ENCODE measurements at places on chromosomes 12 and 14.

- no peak for DNase-seq
Observed at GRCh38 chr14:97253756-97254155, 456.6 kb downstream of the VRK1 start.

- no peak for DNase-seq
Observed at GRCh38 chr14:105365681-105366080, 32.7 kb upstream of the TEX22 start.

- no peak for DNase-seq
Observed at GRCh38 chr14:24063263-24063836, 8.0 kb upstream of the CPNE6 start.

DNA sequence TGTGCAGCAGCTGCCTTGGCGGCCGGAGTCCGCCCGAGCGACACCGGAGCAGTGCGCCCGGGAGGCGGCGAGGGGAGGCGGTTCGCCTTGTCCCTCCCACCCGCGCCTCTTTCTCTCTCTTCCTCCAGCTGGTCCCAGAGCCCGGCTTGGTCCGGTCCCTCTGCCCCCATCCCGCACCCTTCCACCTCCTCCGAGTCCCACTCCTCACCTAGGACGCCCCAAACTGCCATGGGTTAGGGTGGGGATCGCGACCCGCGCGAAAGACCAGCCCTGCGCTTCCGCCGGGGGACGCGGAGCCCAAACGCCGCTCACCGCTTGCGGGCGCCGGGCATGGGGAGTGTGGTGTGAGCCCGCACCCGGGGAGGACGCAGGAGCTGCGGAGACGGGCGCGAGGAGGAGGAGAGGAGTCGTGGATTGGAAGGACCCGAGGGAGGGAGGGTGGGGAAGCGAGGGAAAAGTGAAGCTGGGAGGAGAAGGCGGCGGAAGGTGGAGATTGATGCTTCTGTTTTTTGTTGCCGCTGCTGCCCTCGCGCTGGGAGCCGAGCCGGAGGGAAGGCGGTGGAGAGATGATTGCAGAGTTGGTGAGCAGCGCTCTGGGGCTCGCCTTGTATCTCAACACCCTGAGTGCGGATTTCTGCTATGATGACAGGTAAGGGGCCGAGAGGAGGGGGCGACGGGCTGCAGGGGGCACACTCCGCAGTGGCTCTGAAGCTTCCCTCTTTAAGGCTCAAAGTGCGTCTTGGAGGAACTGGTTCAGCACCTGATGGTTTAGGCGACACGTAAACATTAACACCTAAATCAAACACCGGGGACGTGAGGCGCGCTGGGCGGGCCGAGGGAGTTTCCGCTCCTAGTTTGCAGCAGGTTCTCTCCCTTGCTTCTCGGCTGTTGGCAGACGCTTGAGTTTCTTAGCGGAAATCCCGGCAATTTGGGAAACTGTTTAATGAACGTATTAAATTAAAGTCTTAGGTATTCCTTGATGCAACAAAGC lies 610 bp downstream of the TMTC2 start:
- peak; percentile 70 for DNase-seq

- DNase-seq: no peak
Observed at GRCh38 chr12:122276242-122276641, 9.9 kb upstream of the VPS33A start.

- no peak for DNase-seq
Observed at GRCh38 chr12:47219243-47219642, 139.5 kb upstream of the AMIGO2 start.

DNA sequence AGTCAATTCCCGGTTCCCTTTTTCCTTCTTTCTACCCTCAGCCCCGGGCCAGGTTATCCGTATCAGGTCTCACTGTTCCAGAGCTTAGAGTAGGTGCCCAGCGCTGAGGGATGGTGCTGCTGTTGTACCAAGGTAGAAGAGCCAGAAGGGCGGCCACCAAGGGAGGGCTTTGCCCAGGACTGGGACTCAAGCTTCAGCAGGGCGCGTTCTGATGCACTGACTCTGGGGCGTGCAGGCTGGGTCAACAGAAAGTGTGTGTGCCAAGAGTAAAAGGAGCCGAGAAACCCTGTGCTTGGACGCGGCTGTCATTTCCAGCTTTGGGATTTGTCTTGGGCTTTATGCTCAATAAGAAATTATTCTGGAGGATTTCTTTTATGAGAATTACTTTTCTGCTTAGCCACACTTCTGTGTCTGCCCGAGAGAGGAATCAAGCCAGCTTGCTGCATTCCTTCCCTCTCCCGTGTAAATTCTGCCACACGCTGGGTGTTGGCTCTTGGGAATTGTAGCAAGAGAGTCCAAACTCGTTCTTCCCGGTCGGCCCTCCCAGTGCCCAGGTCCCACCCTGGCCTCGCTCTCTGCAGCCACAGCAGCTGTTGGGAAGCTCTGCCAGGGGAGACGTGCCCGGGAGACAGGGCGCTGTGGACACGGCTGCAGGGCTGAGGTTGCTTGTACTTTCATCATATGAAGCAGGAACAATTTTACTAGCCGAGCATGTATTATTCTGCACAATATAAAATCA lies 98.0 kb downstream of the FBXL14 start:
- no peak for DNase-seq

DNA sequence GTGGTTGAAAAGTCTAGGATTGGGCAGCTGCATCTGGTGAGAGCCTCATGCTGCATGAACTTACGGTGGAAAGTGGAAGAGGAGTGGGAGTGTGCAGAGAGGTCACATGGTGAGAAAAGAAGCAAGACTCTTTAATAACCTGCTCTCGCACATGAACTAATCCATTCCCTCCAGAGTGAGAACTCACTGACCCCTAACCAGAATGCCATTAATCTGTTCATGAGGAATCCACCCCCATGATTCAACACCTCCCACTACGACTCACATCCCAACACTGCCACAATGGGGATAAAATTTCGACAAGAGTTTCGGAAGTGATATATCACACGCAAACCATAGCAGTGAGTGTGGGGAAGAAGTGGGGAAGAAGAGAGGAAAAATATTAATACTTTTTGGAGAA lies 377.4 kb downstream of the NAV3 start:
- no peak for DNase-seq

- no peak for DNase-seq
Observed at GRCh38 chr12:69833696-69834095, 8.7 kb downstream of the MYRFL start.

- no peak for DNase-seq
Observed at GRCh38 chr12:24688601-24689000, 260.3 kb downstream of the BCAT1 start.

GRCh38 chr14:85214471-85214870 lies 315.5 kb upstream of the FLRT2 start:
- no peak for DNase-seq

DNA sequence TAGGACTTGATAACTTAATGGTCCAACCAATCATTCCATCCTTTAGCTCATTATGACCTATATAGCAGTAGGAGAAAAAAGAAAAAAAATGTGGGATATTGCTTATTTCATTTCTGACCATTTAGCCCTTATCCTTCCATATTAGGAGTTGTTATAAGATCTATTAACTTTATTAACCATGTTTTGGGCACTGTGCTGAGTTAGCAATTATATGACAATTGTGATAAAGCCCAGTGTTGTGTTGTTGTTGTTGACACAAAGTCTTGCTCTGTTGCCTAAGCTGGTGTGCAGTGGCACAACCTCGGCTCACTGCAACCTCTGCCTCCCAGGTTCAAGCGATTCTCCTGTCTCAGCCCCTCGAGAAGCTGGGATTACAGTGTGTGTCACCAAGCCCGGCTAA lies 569.7 kb upstream of the FOXG1 start:
- DNase-seq: no peak

DNA sequence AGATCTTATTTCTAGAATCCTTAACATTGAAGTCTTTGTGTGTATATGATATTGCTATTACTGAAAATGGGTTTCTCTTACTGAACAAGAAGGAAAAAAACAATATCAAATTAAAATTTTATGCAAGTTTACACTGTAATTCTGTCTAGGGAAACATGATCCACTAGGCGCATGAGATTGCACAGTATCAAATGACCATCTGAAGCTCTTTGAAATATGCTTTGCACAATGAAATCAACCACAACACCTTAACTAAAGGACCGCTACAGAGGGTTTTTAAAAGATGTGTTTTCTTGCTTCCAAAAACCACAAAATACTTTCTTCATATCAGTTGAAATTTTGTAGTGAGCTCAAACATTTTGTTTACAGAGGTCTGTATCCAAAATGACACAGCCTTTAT lies 15.1 kb upstream of the KERA start:
- DNase-seq: no peak

DNA sequence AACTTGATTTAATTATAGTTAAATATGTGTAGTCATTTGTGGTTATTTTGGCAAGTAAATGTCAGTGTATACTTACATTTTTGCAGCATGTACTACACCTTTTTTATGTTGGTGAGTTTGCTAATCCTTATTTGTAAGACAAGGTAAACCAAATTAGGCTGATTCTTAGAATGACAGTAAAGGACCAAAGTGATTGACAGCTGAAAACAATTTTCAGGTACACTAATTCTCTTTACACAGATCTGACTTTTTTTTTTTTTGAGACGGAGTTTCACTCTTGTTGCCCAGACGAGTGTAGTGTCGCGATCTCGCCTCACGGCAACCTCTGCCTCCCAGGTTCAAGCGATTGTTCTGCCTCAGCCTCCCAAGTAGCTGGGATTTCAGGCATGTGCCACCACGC lies 8.4 kb downstream of the SLC25A3 start:
- no peak for DNase-seq

DNA sequence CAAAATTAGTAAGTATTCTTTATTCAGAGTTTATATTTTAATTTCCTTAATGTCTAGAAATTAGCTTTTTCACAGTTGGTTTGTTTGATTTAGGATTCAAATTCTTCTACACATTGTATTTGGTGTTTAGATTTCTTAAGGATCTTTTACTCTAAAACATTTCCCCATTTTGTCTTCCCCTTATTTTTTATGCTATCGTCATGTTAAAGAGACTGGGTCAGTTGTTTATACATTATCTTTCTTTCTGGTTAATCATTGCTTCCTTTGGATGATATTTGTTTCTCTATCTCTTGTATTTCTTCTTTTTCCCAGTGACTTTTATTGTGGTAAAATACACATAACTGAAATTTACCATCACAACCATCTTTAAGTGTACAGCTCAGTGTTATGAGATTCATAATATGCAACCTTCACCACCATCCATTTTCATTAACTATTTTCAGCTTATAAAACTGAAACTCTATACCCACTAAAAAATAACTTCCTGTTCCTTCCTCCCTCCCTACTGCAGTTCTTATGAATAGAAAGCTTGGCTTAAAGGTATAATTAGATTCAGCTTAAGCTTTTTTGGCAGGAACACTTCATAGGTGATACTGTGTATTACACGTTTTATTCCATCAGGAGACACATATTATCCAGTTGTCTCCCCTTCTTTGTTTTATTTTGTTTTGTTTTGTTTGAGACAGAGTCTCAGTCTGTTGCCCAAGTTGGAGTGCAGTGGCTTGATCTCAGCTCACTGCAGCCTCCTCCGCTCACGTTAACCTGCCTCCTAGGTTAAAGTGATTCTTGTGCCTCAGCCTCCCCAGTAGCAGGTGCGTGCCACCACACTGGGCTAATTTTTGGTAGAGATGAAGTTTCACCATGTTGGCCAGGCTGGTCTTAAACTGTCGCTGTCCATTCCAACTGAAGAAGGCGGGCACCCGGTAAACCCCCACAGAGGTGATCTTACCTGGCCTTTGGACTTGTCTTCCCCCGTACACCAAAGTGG lies 45.0 kb downstream of the NOPCHAP1 start:
- peak; percentile 10 for DNase-seq
